ENCODE measurements at places on chromosomes 7 and 10.

GRCh38 chr7:4738711-4739527, 36.5 kb upstream of the AP5Z1 start:
- DNase-seq: no peak

- DNase-seq: no peak
Observed at GRCh38 chr7:142927085-142927745, 6.3 kb downstream of the TRPV5 start.

DNA sequence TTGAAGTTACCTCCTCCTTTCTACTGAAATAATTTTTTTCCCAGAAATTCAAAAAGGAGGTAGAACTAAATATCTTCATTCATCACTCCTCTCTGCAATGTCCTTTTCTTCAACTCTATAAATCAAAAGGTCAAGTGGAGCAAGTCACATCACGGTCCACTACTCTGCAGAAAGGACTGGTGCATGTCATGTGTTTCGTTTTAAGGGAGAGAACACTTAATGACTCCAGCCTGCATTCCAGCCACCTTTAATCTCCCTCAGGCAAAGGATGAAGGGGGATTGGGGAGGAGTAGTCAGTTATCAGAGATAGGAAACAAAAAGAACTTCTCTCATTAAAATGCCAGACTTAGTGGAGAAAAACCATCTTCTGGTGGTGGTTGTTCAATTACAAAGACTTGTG, 78.9 kb downstream of the ANK3 start:
- no peak for DNase-seq

GRCh38 chr7:2060701-2061100, 172.0 kb downstream of the MAD1L1 start:
- DNase-seq: no peak

DNA sequence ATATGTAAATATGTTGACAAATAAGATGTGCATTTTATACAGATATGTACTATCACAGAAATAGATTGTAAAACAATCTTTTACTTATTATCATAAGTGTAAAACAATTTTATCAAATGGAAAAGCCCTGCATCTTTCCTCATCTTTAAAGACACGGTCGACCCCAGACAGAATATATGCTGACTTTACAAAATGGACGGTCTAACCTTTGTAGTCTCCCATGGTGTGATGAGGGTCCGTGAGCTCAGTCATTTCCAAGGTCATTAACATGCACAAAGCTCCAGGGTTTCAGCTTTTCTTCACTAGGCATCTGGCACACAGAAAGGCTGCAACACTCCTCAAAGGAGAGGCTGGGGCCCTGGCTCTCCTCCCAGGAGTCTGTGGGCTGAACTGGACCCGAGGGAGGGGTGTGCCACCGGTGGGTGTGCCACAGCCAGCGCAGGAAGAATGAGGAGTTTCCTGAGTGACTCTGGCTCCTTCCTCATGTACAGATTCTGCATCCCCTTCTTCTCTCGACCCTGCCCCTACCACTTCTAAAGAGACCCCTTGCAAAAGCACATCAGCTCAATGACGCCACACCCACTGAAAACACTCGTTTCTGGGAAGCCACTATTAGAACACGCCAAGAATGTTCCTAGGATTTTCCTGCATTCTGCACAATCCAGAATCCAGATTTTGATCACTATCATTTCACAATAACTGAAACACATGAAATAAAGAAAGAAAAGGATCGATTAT, 26.2 kb upstream of the ABLIM1 start:
- no peak for DNase-seq

DNA sequence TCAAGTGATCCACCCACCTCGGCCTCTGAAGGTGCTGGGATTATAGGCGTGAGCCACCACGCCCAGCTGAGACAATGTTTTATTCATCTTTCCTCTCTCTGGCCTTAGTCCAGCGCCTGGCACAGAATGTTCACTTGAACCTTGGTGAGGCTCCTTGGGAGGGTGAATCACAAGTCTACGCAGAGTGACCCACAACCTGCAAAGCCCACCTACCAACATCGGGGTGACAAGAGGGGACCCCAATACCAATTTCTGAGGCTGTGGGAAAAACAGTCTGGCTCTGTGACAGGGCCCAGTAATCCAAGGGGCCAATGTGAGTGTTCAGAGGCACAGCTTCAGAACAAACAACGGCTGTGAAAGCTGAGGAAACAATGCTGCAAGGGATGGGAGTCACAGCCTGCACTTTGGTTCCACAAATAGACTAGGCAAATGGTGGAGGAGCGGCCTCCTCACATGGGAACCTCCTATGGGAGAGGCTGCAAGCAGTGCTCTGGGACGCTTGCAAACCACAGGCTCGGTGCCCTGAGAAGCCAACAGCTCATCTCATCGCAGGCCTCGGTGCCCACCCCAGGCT, 5.6 kb upstream of the MALSU1 start:
- DNase-seq: no peak

- no peak for DNase-seq
Observed at GRCh38 chr10:48231699-48232315, 42.7 kb downstream of the FRMPD2 start.

DNA sequence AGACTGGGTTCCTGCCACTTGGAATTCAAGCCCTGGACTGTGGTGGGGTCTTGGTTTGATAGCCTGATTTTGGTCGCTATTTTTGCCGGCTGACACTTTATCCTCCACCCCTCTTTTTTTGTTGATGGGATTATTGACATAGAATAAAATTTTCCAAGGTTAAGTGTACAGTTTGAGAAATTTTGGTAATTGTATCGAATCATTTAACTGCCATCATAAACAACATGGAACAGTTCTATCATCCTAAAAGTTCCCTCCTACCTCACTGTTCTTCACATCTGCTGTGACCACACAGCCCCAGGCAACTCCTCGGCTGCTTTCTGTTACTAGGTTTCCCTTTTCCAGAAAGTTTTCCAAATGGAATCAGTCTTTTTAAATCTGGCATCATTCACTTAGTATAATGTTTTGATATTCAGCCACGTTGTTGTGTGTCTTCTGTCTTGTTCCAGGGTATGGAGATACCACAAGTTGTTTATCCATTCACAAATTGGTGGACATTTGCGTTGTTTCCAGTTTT, 50.6 kb upstream of the STEAP1B start:
- DNase-seq: no peak

GRCh38 chr10:62456611-62457101, 82.5 kb downstream of the ZNF365 start:
- DNase-seq: no peak

DNA sequence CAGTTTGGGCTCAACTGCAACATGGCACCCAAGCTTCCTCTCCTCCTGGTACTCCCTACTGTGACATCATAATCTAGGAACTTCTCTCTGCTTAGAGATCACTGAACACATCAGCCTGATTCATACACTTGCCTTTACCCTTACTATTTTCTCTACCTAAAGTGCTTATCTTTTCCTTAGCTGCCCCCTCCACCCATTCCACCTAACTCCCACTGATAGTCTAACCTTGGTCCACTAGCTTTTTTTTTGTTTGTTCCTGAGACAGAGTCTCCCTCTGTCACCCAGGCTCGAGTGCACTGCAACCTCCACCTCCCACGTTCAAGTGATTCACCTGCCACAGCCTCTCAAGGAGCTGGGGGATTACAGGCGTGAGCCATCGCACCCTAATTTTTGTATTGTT, 15.9 kb downstream of the CUL2 start:
- DNase-seq: no peak

DNA sequence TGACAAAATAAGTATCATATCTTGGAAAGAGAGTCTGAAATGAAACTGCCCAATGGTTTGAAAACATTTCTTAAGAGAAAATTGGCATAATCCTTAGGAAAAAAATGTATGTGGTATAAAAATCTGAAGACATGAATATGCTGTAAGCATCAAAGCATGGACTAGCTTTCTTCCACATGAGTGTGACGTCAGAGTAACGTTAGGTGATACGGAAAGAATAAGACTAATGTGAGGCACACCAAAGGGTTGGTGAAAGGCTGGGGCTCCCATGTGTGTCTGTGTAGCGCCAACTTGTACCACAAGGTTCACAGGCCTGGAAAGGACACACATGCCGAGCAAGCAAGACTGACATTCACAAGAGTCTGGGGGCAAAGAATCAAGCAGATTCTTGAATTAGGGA, 238.1 kb upstream of the GLI3 start:
- DNase-seq: no peak

DNA sequence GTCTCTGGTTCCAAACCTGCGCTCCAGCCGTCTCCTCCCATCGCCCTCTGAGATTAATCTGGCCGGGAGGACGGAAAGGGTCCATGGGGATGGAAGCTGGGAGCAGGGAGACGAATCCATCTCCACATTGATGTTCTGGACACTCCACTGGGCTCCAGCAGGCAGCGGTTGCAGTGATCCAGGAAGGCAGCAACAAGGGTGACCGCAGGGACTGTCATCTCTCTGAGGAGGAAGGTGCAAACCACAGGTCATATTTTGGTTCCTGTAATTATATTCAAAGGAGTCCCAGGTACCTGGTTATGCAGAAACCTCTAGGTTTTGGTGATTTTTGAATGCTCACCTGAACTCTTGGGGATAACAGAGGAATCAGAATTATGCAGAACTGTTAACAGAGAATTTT, 54.8 kb downstream of the EVX1 start:
- no peak for DNase-seq

GRCh38 chr7:25854059-25854458, 297.9 kb upstream of the NFE2L3 start:
- no peak for DNase-seq

GRCh38 chr10:101506829-101507661, 81.0 kb downstream of the POLL start:
- DNase-seq: no peak

DNA sequence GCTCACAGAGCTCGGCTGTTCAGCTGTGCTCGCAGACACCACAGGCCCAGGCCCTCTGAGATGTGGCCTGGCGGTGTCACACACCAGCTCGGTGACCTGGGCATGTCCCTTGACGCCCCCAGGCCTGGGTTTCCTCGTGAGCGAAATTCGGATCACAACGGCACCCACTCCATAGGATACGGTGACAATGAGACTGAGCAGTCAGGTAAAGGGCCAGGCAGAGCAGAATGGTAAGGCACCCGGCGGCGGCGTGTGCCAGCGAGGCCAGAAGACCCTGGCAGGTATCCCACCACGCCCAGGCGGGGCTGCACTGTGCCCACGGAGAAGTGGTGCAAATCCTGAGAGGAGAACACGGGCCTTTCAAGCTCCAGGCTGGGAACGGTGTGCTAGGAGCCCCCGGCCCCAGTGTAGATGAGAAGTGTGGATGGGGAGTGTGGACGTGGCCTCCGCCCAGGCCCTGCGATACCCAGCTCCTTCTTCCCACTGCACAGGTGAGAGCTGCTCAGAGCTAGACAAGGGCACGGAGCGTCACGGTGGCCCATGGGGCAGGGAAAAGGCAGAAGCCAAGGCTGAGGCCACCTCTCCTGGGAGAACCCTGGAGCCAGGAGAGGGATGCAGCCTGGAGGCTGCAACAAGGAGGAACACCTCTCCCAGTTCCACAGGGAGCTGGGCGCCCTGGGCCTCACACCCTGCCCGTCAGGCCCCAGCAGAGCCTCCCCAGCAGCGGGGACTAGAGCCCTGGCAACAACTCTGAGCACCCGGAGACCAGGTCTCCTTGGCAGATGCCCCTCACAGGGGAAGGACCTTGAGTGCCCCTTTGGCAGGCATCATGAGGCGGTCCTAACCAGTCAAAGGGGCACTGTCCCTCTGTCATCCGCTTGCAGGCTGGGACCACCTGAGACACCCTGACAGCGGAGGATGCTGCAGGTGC, 219.1 kb downstream of the MAD1L1 start:
- DNase-seq: no peak

DNA sequence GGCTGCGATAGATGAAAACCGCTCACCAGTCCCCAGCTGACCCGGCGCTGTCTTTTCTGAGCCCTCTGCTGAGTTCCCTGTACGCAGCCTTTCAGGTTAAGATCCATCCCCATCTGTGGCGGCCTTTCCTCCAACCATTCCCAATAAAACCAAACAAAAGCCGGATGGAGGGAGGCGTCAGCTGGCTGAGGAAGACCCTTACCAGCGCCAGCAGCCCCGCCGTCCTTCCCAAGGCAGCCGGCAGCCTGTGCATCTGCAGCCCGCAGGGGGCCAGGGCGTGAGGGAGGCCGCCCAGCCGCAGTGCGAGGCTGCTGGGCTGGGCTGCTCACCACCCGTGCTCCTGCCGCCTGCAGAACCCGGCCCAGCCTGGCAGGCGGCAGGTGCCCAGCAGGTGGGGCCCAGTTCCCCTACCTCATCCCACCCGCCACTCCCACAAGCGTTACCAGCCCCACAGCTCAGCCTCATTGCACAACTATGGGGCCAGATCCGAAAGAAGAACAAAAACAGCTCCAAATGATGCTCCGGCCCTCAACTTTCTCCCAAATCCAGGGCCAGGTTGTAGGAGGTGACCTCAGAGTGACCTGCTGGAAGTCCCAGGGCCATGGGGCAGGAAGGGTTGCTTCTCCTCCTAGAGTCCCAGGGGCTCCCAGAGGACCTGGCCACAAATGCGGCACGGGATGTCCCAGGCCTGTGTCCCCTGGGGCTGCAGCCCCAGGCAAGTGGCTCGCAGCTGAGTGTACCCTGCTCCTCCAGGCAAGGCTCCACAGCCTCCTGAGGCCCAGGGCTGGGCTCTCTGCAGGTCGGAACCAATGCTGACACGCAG, 23.8 kb downstream of the PAPOLB start:
- no peak for DNase-seq

GRCh38 chr10:130440494-130440893, 304.3 kb downstream of the GLRX3 start:
- DNase-seq: no peak

GRCh38 chr7:43803865-43804264, 45.4 kb downstream of the BLVRA start:
- no peak for DNase-seq

DNA sequence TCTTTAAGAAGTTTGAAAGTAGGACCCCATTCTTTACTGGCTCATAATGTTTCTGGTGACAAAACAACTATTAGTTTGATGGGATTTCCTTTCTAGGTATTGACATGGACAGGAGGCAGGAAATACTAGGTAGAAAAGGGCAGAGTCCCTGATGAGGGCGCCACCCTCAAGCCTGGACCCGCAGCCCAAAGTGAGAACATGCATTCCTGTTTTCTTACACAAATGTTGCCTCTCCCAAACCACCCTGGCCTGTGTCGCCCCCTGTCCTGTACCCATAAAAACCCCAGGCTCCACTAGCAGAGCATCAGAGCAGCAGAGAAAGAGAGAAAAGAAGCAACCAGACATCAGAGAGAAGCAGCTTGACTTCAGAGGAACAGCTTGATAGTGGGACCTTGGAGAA, 1055.2 kb upstream of the POT1 start:
- no peak for DNase-seq

GRCh38 chr7:92340016-92340415, 94.2 kb downstream of the ANKIB1 start:
- DNase-seq: no peak

GRCh38 chr7:129136887-129137642, 7.4 kb upstream of the TSPAN33 start:
- DNase-seq: no peak

DNA sequence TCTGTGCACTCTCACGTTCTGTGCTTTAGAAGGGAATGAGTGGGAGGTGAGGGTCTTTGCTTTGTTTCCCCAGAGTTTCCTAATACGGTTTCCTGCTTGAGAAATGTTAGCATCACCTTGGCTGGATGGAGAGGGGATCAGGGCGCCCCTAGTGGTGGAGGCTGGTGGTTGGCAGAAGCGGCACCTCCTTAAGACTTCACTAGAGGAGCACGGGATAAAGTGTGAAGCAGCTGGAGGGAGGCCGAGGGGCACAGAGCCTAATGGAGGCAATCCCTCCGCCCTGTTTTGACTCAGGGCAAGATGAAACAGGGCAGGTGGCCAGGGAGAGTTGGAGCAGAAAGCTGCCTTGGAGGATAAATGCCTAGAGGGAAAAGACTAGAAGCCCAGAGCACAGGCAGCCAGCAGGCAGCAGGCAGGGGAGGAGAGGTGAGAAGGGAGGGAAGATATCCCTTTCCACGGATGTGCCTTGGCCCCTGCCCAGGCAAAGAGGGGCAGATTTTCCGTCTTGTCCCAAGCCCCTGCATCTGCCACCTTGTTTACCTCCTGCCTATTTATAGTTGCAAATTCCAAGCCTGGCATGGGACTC, 56.0 kb upstream of the BTRC start:
- DNase-seq: peak; percentile 55
